Stimulated activated CD8-positive, alpha-beta memory T cell treated with anti-CD3 and anti-CD28 coated beads, Interleukin-7, amount 100 ng/mL, for 48 hours (primary cell): ENCODE measurements at places on chromosomes 7 and 10.

DNA sequence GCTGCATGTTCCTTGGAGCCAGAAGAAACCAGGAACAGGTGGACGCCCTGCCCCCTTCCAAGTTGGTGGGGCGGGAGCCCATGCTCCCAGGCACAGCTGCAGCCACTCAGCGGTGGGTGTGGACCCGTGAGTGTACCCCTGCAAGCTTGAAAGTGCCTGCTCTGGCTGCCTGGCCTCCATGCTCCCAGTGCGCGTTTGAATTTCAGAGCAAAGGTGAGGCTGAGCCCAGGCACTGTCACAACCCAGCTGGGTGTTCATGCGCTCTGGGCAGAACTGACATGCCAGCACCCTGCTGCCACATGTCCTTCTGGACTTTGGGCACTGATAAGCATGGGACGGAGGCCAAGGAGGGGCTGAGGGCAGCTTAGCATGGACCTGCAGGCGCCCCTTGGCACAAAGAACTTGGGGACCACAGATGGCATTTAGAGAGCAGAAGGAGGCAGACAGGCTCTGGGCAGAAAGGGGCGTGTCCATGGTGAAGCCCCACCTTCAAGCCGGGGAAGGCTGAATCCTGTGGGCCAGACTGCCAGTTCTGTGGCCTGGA lies 402.0 kb upstream of the NRG3 start:
- no peak for DNase-seq

DNA sequence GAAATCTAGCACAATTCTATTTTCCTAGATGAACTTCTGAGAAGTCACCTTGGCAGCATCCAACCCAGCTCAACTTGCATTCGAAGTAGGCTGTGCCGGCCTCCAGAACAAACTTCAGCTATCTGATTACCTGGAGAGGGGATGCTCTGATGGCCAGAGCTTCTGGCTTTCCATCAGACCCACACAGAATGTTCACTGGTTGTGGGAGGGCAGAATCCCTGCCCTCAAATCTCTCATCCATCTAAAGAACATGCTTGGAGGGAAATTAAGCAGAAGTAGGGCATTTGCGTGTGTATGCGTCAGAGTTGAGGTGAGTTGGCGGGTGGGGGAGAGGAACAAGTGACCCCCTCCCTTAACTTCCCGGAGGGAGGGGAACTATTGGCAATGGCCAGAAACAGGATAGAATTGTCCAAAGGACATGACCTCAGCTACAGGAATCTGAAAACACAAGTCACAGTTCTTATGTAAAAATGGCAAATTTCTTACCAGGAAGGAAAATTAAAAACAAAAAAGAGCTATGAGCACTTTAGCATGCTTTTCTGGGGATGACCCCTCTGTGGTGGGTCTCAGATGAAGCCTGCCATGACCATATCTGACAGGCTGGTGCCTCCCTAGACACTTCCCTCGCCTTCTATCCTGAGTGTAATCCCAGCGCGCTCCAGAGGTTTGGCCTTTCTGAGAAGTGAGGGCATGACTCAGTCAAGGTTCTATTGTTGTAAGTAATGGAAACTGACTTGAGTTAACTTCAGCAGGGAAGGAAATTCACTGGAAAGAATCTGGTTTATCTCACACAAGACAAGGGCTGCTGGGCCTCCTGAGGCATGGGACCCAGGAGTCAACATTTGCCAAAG lies 278.8 kb downstream of the RPS24 start:
- no peak for DNase-seq

DNA sequence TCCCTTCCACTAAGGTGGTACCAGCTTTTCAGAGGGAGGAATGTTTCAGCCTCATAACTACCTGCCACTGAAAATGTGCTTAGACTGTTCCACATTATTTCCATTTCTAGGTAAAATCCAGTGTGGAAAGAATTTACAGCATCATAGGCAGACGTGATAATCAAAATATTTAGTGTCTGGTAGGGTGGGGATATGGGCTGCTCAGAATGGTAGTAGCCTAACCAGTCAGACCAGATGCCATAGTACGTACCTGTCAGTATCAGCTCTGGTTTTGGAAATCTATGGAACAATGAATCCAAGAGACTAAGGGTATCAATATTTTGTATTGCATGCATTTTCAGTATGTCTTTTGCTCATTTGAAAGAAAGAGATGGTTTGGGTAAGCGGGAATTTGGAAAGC lies 76.8 kb upstream of the APBB1IP start:
- DNase-seq, result no peak

- no peak for DNase-seq
Observed at GRCh38 chr7:85669225-85669624, 482.4 kb upstream of the SEMA3D start.

DNA sequence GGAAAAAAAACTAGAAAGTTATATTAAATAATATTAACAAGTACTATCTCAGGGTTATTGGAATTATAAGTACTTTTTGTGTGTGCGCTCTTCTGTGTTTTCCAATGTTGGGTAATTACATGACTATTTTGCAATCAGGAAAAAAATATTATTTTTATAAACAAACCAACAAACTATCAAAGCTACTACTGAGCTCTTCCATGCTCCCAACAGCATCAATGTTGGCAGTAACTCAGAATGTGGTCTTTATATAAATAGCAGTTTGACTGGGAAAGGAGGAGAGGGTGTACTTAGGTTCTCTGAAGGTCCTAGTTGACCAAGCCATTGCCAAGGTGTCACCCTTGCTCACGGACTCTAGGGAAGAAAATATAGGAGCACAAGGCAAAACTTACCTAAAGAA lies 15.0 kb downstream of the MTERF1 start:
- no peak for DNase-seq

DNA sequence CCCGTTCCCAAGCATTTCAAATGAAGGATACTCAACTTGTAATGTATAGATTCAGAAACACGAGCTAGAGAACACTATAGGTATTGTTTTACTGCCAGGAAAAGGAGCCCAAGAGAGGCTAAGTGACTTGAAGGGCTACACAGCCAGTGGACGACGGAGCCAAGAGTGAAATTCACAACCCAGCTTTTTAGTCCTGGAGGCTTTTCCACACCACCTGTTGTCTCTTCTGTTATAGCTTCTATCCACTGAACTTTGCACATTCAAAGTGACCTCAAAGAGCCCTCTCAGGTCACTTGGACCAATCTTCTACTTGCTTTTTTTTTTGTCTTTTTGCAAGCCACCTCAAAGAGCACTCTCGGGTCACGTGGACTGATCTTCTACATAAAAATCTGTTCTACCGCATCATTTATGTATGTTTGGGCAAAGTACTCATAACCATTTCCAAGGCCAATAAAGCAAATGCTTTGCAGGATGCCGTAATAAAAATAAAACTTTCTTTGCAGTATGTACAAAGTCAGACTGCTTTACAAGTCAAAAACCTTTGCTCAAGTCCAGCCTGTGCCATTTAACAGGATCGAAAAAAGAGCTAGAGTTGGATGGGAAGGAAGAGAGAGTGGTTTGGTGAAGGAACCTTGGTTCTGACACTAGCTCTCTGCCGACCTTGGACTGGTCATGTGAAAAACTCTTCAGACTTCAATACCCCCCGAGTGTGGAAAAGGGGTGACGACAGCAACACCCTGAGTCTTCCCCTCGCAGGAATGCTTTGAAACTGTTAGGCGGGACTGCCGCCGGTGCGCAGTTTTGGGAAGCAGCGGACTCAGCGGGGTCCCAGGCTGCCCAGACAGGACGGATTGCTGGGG lies 821 bp downstream of the SLC35B4 start:
- no peak for DNase-seq

DNA sequence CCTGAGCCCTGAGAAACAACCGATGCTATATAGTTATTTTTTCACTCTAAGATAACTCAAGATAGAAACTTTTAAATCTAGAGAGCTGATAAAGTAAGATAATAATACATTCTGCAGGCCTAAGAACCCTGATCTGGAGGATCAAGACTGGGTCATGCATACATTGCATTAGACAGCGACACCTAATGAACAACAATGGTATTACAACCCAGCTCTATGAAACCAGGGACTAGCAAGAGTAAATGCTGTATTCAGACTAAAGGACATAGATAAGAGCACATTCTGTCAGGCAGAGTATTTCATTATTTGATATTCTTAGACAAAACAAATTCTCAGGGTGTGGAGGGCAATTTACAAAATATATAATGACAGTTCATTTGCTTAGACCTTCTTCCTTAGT lies 148.6 kb downstream of the GRK5 start:
- DNase-seq, result no peak

GRCh38 chr10:124909563-124909962 lies 32.4 kb upstream of the ZRANB1 start:
- DNase-seq, result no peak

DNA sequence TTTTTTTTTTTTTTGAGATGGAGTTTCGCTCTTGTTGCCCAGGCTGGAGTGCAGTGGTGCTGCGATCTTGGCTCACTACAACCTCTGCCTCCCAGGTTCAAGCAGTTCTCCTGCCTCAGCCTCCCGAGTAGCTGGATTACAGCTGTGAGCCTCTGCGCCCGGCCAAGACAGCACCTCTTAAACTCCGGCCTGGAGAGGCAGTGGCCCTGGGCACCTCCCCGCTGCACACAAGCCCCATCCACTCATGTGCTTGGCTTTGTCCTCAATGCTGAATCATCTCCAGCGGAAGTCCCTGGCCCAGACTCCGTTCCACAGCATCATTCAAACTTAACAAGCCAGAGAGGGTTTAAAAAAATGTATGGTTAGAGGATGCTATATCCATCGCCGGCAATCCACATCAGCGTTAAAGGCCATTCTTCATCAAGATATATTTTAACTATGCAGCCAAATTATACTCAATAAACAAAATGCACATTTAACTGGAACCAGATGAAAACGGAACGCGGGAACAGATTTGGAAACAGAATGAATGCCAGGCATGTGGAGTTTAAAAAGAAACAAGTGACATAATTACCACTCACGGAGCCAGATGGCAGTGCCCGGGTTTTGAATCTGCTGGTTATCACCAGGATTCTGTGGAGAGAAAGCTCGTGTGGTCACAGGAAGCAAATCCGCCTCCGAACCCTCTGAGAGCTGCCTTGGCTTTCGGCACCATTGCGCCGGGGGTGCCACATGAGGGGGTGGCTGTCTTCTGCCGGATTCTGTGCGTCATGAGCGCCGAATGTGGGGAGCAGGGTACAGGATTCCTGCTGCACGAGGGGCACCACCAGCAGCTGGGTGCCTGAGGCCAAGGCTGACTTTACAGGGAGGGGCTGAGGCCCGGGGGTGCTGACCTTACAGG lies 45.6 kb upstream of the CFAP46 start:
- no peak for DNase-seq

DNA sequence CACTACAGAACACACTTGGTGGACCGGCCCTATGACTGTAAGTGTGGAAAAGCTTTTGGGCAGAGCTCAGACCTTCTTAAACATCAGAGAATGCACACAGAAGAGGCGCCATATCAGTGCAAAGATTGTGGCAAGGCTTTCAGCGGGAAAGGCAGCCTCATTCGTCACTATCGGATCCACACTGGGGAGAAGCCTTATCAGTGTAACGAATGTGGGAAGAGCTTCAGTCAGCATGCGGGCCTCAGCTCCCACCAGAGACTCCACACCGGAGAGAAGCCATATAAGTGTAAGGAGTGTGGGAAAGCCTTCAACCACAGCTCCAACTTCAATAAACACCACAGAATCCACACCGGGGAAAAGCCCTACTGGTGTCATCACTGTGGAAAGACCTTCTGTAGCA lies 14.6 kb downstream of the ZSCAN21 start:
- no peak for DNase-seq

DNA sequence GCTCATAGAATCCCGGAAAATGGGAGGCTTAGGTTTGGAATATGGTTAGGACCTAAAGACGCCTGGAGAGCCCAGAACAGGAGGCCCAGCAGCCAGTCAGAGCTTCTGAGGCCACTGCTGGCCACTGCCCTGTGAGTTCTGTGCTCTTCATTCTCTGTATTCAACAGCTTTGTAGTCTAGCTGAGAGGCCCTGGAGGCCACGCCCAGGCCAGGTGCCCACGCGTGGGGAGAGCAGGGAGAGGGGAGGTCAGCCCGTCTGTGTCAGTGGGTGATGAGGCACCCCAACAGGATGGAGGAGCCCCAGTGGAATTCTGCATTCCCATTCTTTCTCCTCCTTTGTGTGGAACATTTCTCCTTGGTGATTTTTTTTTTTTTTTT lies 29.1 kb downstream of the IL15RA start:
- no peak for DNase-seq

DNA sequence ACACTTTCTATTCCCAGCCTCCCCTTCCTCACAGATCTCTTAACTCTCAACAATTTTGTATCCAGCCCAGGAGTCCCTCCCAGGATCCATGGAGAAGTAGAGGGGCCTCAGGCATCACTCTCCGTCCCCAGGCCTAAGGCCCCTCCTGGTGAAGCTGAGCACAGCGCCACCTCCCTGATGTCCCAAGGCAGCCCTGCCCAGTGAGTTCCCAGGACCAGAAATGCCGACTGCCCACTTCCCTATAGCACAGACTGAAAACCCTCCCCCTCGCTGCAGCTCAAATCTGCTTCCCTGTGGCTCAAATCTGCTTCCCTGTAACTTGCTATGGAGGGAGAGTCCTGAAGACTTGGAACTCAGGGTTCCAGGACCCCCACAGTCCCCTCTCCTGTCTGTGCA lies 35.6 kb downstream of the YKT6 start:
- DNase-seq, result no peak

- DNase-seq, result no peak
Observed at GRCh38 chr10:3805791-3806461, 20.9 kb upstream of the KLF6 start.

DNA sequence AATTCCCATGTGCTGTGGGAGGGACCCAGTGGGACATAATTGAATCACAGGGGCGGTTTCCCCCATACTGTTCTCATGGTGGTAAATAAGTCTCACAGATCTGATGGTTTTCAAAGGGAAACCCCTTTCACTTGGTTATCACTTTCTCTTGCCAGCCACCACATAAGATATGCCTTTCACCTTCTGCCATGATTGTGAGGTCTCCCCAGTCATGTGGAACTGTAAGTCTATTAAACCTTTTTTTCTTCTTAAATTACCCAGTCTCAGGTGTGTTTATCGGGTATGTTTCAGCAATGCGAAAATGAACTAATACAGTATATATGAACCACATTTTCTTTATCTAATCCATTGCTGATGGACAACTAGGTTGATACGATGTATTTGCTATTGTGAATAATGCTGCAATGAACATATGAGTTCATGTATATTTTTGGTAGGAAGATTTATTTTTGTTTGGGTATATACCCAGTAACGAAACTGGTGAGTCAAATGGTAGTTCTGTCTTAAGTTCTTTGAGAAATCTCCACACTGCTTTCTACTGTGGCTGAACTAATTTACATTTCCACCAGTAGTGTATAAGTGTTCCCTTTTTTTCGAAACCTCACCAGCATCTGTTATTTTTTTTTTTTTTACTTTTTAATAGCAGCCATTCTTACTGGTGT lies 70.0 kb upstream of the HGF start:
- DNase-seq, result no peak
